ENCODE measurements at places on chromosomes 4 and X.

GRCh38 chr4:9898596-9899305 is 117.3 kb downstream of the DRD5 start:
- DNase-seq: peak; percentile 17

- DNase-seq: no peak
Measured at GRCh38 chr4:185235843-185236503, 26.6 kb downstream of the SNX25 start.

DNA sequence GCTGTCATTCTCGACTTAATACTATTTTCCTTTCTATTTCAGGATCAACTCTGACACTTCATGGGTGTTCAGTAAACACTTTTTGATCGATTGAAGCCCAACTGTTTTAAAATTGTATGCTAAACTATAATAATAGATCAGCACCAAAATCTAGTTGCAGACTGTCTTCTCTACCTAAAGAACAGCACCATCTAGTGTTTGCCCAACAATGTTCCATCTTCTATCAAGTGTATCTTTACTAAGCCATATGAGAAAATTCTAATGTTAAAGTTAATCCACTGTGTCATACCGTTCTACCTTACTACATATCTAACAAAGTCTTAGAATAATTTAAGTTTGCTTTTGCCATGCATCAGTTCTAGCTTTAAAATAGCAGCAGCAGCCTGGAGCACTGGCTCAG is 113.0 kb upstream of the PRDX4 start:
- peak; percentile 33 for DNase-seq

- peak; percentile 12 for DNase-seq
Measured at GRCh38 chr4:151888367-151888866, 127.6 kb upstream of the GATB start.

- DNase-seq: no peak
Measured at GRCh38 chrX:19655032-19655431, 139.7 kb upstream of the MAP3K15 start.

DNA sequence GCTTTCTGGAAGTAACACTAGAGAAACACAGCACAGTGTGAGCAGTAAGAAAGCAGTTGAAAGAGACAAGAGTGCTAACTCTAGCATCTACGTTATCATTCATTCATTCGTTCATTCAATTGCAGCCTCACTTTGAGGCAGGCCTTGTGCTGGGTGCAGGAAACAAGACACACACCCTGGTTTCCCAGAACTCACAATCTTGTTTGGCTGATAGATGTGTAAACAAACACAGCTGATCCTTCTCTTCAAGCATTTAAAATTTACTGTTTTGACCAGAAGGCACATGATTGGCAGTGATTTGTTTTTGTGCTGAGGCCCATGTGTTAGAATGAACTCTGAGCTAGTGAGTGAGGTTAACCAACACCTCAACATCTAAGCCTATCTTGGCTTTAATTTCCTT is 20.4 kb upstream of the TBC1D9 start:
- DNase-seq: no peak

DNA sequence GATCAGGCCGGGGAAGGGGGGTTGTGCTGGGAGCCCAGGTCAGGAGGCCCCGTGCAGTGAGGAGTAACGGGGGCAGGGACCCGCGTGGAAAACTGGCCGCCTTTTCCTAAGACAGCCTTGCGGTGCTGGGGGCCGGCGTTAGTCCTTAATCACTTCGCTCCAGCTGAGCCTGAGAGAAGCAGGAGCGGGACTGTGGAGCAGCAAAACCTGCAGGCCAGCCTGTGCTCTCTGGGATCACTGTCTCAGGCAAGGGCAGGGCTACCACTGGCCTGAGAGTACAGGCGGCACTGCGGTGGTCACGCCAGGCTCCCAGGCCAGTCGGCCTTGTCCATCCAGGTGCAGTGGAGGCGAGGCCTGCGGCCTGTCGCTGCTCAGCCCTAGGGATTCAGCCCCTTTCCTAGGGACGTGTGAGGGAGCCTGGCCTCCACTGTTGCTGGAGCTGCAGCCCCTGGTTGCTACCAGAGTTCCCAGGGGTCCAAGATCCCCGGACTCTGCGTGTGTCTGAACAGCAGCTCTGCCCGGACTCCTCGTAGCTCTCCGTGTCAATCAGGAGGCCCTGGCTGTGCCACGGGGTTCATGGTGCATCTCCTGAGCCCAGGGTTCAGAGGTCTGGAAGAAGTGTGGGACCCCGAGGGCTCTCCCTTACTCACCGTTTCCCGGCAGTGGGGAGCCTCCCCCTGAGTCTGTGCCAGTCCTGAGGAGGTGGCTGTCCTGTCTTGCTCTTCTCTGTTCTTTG is 2141.7 kb upstream of the TENM3 start:
- DNase-seq: no peak

Data from activated CD4-positive, alpha-beta T cell treated with anti-CD3 and anti-CD28 coated beads, Interleukin-2, Interleukin-6, amounts not matched to agents 100 ng/mL and 50 ng/mL, durations not matched to agents 16 hours and 8 hours (primary cell).